ENCODE measurements at places on chromosomes 1 and 21.

- DNase-seq, result no peak
These were observed 73.1 kb upstream of the ACTRT2 start for GRCh38 chr1:2948001-2948750.

- DNase-seq, result no peak
These were observed 18.8 kb upstream of the CASZ1 start for GRCh38 chr1:10814976-10815857.

DNA sequence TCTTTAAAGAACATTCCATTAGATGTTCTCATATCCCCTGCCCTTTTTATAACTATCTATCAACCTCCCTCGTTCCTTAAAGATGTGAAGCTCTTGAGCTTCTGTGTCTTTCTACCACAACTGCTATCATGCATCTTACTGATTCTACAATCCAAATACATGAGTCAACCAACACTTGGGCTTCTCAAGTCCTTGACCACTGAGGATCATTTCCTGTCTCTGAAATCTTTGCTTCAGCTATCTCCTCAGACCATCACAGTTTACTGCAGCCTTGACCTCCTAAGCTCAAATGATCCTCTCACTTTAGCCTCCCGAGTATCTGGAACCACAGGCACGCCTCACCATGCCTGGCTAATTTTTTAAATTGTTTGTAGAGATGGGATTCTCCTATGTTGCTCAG is 75.2 kb downstream of the FMO4 start:
- no peak for DNase-seq

DNA sequence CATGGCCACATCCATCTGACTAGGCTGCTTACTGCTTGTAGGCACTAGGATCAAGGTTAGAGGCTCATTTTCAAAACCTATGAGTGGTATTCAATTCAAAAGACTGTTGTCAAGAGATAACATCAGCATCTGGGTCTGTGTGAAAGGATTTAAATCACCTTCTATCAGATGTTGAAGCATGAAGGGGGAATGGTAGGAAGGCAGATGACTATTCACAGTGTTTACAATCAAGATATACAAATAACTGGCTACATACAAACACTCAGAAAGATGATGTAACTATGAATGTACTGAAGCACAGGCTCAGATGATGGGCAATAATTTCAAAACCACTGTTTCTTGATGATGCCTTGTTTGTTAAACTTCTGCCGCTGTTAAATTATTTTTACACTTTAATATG is 249.2 kb downstream of the SLC45A1 start:
- no peak for DNase-seq

DNA sequence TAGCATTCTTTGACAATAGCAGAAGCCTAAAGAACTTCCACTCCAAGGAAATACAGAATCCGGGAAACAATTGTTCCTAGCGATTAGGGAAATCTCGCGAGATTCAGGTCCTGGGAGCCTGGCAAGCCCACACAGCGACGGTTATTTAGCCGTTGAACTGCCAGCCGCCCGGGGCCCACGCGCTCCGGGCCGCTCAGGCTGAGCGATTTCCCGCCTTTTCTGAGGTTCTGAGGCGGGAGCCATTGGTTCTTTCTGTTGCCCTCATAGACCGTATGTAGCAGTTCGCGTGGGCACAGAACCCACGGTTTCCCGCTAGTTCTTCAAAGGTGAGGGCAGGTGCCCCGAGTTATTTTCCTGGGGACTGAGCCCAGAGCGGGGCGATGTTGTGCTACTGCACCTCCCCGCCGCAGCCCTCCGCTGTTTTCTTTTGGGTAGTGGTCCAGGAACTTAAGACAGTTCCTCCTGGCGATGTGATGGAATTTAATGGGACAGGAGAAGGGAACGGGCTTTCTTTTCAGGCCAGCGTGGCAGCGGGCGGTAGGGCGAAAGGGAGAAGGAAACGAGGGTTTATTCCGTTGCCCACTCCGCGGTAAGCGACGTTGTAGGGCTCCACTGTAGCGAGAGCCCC is at the start of gene SYCP1:
Gene SYCP1, plus strand, starts transcription at position 171 of the 628 bp plus-strand sequence. CDS start 602 bp downstream, outside the sequence.
- no peak for DNase-seq
